ENCODE measurements at places on chromosomes 3 and 15.

GRCh38 chr3:43770426-43771103 lies 79.8 kb downstream of the ABHD5 start:
- peak; percentile 23 for DNase-seq

DNA sequence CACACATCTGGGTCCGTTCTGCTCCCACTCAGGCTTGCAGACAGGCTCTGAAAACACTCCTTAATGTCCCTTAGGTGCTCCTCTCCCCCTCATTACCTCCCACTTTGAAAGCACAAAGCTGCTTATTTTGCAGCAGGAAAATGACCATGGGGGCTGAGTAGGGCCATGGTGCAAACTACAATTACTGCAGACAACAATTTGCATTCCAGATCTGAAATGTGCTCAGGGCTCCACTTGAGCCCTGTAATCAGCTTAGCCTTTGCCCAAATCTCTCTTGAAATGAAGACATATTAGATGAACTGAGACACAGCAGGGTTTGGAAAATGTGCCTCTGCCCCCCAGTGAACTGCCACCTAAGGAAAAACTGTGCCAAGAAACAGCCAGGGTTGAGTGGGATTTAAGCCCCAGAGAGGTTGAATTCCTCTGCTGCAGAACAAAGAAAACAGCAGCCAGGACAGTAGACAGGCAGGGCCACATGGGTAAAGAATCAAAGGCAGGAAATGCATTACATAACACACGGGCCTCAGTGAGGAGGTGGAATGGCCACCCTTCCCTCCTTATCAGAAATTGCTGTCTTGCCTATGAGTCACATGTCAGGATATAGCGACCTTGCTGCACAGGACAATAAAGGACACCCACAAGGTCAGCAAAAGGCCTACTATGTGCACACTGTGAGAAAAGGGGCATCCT lies 126.8 kb upstream of the ARHGEF3 start:
- no peak for DNase-seq

GRCh38 chr15:42775416-42775815 lies 38.5 kb upstream of the CDAN1 start:
- no peak for DNase-seq

GRCh38 chr3:3739330-3740060 lies 59.7 kb upstream of the LRRN1 start:
- peak; percentile 4 for DNase-seq

DNA sequence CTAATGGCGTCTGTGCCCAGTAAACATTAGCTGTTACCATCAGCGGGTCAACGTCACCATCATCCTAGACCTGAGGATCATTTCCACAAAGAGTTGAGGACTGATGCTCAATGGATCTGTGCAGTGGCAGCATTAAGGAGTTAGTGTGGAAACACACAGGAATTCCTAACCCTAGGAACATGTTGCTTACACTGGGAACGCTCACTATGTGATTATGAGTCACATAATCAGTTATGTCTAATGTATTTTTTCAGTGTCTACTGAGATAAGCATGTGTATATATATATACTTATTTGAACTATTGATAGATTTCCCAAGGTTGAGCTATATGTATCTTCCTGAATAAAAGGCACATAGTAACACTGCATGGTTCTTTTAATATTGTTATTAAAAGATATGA lies 19.0 kb downstream of the ARNT2 start:
- no peak for DNase-seq

DNA sequence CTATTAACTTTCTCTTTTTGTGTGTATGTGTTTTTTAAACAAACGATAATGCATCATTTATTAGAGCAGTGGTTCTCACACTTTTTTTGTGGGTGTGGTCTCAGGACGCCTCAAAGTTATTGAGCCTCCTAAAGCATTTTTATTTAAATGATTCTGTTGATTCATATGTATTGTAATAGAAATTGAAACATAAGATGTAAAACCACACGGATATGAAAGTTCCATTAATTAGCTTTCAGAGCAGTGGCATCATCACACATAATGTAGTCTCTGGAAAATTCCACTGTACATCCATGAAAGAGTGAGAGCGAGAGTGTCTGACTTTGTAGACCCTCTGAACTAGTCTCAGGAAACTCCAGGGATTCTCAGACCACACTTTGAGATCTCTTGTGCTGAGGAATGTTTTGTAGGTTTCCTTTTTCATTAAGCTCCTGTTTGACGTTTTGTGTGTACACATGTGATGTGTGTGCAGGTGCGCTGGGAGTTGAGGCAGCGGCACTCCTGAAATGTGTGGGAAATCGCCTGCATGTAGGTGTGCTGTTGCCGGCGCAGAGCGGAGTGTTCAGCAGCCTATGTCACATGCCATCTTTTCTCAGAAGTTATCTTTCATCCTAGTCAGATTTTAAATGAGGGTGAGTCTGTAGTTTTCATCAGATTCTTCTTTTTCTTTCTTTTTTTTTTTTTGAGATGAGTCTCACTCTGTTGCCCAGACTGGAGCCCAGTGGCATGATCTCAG lies 5.3 kb upstream of the TRAK1 start:
- no peak for DNase-seq

DNA sequence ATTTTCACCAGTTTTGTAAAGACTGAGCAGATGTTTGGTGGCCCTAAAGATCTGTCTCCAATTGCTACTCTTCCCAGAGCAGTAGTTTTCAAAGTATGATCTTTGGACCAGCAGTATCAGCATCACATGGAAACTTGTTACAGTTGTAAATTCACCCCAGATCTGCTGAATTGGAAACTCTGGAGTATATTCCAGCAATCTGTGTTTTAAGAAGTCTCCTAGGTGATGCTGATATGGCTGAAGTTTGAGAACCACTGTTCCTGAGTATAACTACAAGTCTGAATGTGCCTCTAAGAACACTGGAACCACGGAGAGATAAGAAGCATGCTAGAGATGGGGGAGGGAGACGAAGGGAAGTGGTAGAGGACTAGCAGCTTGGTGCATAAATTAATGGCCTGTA lies 45.7 kb downstream of the NUDT16 start:
- DNase-seq: no peak

GRCh38 chr3:79012946-79013362 lies 754.8 kb downstream of the ROBO1 start:
- DNase-seq: no peak

Data from LNCaP clone FGC (cell line).